ENCODE measurements at places on chromosomes 6 and 20.

GRCh38 chr6:134415656-134416055, 97.7 kb upstream of the SGK1 start:
- no peak for DNase-seq

DNA sequence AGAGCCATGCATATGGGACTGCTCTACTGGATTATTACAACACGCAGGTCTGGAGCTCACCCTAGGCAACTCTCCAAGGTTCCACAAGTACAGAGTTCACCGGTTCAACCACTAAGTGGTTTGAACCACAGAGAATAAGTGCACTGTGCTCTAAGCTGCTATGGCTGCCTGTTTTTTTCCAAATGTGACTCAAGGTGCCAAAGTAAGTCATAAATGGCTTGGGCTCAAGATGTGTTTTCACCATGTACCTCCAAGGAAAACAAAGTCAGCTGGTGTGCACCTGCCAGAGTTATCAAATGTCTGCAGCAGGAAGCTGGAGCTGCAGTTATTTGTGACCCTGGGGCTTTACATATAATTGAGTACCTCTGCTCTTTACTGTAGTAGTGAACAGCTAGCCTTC, 76.7 kb downstream of the PREP start:
- DNase-seq, result no peak

GRCh38 chr20:23146181-23146580, 60.1 kb upstream of the CD93 start:
- no peak for DNase-seq

- DNase-seq, result no peak
These were observed 1.6 kb upstream of the QKI start for GRCh38 chr6:163412801-163413344.

DNA sequence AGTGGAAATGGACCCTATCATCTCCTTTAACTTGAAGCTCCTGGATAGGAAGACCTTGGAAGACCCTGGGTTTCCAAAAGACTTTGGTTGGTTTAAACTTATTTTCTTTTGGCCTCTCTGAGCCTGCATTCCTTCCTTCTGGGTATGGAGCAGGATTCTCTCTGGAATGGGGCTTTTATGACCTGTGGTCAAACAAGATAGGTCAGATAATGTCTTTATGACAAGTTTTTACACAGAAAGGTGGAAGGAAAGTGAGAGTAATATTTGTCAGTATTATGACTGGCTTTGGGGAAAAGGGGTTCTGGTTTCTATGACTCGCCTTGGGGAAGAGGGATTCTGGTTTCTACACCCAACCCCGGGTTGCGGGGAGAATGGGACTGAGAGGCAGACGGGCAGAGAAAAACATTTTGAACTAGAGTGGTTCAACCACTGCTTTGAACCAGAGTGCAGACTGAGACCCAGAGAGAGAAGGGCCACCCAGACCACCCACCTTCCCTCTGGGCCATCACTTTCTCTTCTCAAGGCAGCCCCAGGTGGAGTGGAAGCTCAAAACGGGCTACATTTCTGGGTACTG, 37.6 kb upstream of the KCNK5 start:
- DNase-seq, result no peak

GRCh38 chr6:126633373-126633772, 293.5 kb downstream of the CENPW start:
- DNase-seq, result no peak

- no peak for DNase-seq
These were observed 10.1 kb upstream of the TRAM2 start for GRCh38 chr6:52587001-52587400.

GRCh38 chr20:20259533-20259932, 108.4 kb upstream of the INSM1 start:
- no peak for DNase-seq

DNA sequence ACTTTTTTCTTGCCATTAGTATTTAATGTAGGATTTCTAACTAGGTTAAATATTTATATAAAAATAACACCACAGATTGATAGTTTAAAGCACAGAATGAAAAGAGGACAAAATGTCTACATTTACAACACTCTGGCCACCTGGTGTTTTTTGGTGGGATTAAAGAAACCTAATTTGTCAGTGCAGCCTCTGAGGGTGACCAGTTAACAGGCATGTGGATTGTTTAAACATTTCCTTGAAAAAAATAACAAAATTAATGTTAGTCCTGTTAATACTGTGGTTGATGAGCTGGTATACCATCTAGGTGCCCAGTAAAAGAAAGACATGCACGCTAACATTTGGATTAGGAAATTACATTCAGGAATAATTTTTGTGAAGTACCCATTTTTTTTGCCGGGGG, 8.8 kb downstream of the SLC9A8 start:
- DNase-seq, result no peak

DNA sequence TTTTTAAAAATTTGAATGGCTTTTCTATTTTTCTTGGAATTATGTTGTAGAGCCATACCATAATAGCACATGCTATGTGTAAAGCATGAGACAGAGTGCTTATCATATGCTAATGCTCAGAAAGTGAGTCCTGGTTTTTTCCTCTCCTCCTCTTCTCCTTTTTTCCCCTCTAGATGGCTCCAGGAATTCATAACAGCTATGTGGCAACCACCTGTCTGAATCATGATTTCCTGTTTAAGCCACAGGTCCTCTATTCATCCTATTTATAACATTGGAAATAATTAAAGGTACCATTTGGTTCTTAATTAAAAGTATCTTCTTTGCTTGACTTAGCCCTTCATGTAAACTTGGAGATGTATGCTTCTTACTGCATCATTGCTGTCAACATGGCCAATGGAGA, 260.0 kb upstream of the MAP3K7 start:
- no peak for DNase-seq

DNA sequence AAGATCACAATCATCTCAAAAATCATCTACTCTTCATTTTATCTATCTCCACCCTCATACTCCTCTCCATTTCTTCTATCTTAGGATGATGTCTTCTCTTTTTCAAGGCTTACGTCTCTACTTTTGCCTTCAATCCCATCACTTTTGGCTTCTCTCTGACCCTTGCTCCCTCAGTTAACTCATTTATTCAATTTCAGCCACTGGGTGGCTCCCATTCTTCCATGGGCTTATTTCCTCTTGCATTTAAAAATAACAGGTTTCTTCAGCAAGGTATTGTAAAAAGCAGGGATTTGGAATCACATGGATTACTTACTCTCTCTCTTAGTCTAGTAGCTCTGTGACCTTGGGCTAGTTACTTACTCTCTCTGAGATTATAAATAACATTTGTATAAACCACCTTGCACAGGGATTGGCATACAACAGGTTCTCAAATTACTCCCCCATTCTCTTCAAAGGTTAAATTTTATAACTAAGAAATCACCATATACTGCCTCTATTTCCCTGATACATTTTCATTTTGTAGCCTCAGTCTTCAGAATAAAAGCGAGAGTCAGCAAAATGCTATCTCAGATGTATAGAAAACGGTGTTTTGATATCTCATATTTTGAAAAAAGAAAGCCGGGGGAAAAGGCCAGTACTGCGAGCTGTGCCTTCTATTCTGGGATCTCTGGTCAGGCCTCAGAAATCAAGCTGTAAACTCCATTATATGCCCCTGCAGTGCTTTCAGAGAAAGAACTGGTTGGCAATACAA, 5.5 kb downstream of the ZSCAN12 start:
- no peak for DNase-seq

DNA sequence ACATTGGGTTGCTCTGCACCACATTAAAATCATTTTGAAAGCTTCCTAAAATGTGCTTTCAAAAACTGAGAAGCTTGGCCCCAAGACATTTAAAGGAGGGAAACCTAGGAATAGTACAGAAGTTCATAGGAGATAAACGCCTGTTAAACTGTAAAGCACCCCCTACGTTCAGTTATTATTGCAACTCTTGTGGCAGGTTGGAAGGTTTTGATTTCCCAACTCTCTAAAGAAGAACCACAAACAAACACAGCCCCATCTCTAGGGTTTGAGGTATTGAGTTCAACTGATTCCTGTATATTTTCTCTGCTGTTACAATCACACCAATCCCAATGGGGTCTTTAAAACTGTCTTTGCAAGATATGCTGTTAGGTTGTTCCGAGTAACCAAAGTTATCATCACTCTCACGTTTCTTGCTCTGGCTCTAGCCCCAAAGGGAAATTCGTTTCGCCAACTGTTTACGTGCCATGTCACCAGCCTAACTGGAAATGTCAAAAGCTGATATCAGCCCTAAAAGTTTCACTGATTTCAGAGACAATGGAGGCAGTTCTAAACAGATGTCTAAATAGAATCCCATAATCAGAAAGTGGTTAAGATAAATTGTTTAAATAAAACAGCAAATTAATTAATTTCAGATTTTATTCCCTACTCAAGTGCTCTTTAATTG, 12.1 kb downstream of the TFAP2A start:
- no peak for DNase-seq

- DNase-seq, result no peak
These were observed 27.2 kb upstream of the SYNJ2 start for GRCh38 chr6:157954150-157955117.

DNA sequence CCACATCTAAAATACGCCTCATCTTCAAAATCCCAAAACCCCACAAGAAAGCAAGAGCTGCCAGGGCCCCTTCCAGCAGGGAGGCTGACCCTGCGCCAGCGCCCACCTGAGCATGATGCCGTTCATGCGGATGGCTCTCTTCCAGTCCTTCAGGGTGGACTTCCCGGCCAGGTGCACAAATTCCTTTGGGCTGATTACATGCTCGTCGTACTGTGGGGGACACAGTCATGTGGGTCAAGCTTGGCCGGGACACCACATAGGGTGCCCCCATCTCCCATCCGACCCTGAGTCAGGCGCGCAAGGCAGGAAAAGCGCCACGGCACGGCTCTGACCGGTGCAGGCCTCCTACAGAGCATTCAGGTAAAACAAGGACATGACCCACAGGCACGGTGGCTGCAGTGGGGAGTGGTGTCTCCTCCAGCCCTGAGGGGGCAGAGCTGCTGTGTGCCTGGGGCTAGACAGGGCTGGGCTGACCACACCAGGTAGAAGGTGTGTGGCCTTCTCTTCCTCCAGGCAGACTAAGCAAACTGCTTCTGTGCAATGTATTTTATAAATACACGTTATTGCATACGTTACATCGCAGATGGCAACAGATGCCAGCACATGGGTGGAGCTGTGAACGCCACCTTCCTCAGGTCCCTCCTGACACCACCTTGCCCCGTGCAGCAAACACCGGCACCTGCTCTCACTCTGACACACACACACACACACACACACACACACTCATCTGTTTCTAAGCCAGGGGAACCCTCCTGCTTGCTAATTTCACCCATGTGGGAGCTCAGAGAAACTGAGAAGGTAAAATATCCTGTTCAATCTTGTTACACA, 23.8 kb upstream of the HELZ2 start:
- no peak for DNase-seq

- DNase-seq, result no peak
These were observed 8.8 kb upstream of the TPD52L1 start for GRCh38 chr6:125144822-125145221.

DNA sequence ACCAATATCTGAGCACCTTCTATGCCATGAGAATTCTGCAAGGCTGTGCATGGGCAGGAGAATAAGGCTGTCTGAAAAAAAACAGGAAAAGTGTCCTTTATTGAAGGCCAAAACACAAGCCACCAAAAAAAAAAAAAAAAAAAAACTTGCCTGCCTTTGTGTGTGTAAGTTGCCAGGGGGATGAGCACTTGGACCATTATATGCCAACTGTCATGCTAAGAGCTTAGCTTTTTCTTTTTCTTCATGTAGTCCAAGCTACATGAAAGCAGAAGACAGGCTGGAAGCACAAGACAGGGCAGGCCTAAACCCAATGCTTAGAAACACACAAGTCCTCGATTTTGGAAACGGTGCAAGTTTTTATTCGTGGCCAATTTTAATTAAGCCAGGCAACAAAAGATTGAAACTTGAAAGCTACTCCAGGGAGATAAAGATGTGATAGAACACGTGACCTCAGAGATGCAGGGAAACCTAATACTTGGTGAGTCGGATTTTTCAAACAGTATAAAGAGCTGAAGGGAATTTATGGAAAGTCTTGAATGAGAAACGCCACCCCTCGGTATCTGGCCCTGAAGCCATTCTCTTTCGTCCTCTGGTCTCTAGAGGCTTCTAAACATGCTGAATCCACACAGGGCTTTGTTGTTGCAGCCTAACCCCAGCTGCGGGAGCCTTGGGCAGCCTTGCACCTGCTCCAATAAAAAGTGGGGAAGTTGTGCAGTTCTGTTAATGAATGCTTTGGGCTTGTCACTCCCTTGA, 8.6 kb downstream of the BMP7 start:
- no peak for DNase-seq

DNA sequence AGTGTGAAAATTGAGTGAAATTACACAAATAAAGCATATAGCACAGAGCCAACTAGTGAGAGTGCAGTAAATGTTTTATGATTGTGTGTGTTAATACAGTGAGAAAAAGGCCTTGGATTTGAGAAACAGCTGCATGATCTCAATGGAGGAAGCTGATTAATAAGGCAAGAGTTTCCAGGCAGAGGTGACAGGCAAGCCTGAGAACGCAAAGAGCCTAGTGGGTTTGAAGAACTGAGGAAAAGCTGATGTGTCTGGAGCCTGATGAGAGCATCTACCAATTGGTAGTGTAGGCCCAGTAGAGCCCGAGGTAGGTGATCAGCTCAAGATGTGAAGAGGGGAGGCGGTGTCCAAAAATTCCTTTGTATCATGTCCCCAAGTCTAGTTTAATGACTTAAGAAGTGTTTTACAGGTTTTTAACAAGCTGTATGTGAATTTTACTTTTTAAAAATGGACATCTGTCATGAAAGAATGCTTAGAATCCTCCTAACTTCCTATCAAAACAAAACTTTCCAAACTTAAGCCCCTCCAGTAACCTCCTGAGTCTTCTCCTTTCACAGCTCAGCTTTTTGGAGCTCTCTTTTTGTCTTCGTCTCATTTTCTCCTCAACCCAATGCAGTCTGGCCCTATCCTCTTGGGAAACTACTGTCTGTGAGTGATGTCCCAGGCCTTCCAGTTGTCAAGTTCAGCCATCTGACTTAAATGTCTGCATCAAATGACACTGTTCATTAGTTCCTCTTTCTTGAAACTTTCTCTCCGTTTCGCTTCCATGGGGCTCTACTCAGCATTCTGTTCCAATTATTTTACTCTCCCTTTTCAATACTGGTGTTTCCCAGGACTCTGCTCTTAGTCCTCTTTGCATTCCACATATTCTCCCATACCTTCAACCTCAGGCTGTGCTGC, 1.2 kb downstream of the CDC40 start:
- no peak for DNase-seq

Measured in stimulated activated CD8-positive, alpha-beta memory T cell treated with anti-CD3 and anti-CD28 coated beads, Interleukin-4, amount 100 ng/mL, for 4 hours (primary cell).